ENCODE measurements at places on chromosomes 5 and 9.

DNA sequence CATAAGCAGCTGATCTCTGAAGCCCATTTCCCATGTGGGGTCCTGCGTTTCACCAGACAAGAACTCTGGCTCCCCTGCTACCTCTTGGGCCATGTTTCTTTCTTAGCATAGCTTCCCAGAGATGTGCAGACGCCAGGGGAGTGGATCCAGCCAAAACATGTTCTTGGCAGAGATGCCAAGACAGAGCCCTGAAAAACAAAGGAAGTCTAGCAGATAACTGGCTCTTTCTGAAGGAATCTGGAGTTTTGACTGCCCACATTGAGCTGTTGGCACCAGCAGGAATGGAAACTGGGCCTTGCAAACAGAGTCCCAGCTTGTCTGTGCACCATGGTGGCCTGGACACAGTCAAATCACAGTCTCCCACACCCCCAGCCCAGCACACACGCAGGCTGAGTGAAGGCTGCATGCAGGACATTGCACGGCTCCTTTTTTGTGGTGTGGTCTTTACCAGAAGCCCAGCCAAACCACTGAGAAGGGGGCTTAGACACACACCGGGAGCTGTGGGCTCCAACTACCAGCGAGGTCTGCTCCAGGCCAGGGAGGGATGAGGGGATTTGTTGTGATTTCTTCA is 114.7 kb downstream of the SNX18 start:
- DNase-seq, result no peak

DNA sequence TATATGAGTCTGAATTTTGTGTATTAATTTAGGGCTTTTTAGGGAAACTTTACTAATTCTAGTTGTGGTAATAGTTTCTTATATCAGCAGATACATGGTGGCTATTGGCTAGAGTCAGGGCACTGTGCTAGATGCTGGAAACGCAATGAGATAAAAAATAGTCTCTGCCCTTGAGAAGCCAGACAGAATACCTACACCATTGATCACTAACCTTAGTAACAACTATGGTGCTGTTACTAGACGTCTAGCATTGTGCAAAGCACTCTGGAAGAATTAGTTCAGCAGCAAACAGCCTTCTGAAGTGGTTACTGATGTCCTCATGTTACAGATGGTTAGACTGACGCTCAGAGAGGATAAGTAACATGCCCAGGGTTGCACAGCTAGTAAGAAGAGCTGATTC is 61.8 kb downstream of the GDA start:
- no peak for DNase-seq

- no peak for DNase-seq
These were observed 29.7 kb upstream of the ABO start for GRCh38 chr9:133304477-133305377.

GRCh38 chr9:109316207-109316640 is 4.6 kb downstream of the EPB41L4B start:
- DNase-seq, result no peak

GRCh38 chr9:23537192-23538066 is 288.6 kb downstream of the ELAVL2 start:
- no peak for DNase-seq

GRCh38 chr5:79285833-79286232 is 49.9 kb downstream of the JMY start:
- DNase-seq, result no peak

DNA sequence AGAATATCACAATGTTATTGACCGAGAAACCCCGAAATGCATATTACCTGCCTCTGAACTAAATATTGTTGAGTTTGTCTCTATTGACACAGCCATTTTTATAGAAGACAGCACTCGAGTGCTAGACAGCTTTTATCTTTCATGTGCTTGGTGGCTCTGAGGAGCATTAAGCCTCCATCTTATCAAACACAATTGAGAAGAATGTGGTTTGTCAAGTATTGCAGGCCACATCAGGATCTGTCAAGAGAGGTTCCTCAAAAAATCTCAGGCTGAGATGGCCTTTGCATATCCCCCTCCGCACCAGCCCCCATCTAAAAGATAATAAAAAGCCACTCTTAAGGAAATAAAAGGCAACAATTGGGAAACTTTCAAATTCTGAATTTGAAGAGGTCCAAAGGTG is 284.8 kb downstream of the DENND1A start:
- DNase-seq, result no peak

DNA sequence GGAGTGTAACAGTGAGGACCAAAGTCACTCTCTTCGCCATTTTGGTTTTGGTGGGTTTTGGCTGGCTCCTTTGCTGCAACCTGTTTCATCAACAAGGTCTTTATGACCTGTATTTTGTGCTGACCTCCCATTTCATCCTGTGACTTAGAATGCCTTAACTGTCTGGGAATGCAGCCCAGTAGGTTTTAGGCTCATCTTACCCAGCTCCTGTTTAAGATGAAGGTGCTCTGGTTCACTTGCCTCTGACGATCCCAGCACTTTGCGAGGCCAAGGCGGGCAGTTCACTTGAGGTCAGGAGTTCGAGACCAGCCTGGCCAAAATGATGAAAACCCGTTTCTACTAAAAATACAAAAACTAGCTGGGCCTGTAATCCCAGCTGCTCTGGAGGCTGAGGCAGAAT is 1.8 kb upstream of the CKS2 start:
- DNase-seq, result no peak

DNA sequence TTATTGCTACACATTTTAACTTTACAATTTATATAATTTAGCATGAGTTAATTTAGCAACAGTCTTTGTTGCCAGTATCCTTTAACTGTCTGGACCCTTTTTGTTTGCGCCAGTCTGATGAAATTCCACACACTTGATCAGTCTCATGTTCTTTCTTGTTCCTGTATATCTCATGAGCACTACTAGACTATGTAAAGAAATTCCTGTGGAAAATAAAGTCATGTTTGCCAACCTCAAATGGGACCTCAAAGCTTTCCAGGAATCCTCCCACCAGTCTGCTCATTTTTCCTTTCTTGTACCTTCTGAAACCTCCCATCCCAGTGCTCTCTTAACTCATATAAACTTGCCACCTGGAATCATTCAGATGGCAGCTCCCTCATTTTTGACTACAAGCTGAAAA is 8.0 kb downstream of the DMXL1 start:
- no peak for DNase-seq

DNA sequence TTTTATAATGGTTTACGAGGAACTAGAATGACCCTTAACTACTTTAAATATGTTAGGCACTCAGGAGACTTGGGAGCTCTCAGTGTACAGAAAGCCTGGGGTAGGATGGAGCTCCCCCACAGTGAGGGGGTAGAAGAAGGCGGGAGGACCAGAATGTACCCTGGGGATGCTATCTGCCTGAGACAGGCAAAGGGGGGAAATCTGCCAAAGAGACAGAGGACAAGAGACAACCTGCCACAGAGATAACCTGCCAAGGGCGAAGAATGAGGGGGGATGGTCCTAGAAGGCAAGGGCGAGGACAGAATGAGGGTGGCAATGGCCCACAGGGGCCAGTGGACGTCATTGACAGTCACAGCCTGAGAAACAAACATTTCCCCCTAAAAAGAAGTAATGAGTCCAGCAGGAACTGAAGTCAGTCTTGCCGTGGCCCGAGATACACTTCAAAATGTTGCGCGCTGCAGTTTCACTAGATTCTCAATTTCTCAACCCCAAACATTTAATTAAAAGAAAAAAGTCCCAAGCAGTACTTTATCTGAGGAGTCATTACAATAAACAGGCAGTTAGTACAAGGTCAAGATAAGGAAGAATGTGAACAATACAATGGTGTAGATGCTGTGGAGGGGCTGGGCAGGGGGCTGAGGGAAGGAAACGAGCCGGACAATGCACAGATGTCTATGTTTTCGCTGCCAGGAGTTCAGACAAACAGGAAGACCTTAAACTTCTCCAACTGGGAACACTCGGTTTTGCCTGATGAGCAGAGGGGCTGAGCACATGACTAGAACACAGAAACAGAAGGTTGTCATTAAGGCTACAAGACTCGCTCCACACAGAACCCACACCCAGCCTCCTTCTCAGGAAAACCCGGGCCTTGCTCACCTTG is 125.0 kb downstream of the LHFPL2 start:
- no peak for DNase-seq

DNA sequence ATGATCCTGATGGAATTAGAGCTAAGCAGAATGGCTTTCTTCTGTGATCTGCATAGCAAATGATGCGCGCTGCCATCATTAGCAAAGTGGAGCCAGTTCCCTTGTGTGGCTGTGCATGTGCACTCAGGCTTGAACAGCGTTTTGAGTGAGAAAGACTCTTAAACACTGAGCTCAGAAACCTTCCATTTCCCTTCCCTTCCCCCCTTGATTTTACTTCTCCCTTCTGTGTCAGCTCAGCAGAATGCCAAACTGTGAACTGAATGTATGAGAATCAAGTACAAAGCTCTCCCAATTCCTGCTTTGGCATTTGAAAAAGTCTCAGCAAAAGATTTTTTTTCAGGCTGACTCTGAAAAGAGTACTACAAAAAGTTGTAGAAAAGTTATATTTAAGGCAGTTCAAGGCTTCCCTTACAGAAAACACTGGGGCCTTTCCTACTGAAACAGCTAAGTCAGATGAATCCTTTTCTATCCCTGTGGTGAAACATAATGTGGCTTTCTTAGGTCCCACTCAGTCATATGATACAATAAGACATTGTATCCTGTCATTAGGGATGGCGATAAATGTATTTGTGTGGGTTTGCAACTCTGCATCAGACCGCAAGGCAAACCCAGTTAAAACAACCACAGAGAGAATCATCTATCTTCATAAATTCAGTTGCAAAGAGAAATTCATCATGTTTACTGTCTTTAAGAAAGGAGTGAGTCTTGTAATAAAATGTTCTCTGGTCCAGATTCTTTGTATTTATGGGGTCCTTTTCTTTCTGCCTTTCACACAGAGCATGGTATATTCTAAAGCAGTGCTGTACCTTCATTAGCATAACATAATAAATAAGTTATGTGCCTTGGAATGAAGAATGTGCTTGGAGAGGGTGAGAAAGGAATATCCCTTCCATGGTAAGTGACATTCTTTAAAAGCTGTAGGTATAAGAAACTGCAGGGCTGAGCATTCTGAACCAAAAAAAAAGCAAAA is 222.6 kb downstream of the CAAP1 start:
- DNase-seq, result no peak

GRCh38 chr9:127637322-127637847 is 25.3 kb downstream of the STXBP1 start:
- DNase-seq, result no peak

DNA sequence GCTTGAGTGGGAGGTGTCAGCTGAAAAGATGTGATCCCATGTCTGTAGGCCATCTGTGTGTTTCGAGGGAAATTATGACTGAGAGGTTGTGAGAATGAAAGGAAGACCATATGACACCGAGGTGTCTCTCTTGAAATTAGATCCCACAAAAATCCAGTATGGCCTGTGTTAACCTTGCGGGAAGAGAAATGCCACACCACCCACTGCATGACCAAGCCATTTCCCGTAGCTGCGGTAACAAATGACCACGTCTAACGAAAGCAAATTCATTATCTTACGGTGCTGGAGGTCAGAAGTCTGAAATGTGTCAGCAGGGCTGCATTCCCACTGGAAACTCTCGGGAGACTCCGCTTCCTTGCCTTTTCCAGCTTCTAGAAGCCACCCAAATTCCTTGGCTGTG is 11.6 kb downstream of the C9orf57 start:
- no peak for DNase-seq

DNA sequence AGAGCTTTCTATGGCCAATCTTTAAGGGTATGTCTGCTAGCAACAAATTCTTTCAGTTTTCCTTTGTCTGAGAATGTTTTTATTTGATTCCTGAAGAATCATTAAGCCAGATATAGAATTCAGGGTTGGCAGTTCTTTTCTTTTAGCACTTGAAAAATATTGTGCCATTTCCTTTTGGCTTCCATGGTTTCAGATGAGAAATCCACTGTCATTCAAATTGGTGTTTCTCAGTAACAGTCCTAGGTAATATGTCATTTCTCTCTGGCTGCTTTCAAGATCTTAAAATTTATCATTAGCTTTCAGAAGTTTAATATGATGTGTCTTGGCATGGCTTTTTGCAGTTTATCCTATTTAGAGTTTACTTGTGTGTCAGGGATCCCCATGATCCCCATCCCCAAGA is 67.7 kb downstream of the TEX10 start:
- no peak for DNase-seq

GRCh38 chr5:115940080-115940810 is 22.0 kb upstream of the LVRN start:
- no peak for DNase-seq

- no peak for DNase-seq
These were observed 39.1 kb downstream of the PCDH1 start for GRCh38 chr5:141839015-141839513.

DNA sequence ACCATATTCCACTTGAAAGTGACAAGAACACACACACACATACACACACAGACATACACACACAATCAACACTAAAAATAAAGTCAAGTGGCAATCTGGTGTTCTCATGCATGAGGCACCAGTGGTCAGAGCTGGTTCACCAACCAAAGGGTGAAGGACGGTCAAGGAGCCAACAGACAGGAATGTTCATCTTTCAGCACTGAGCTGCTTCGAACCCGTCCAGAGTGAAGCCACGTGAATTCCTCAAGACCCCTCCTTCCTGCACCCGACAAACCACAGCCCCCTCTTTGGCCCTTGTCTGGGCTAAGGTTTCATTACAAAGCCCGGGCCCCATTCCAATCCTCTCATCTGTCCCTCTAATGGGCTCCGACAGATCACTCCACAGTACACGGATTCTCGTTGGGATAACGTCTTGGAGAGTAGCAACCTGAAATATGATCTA is 84.5 kb upstream of the SMIM23 start:
- DNase-seq, result no peak

GRCh38 chr5:31385774-31386537 is 145.9 kb downstream of the DROSHA start:
- no peak for DNase-seq

DNA sequence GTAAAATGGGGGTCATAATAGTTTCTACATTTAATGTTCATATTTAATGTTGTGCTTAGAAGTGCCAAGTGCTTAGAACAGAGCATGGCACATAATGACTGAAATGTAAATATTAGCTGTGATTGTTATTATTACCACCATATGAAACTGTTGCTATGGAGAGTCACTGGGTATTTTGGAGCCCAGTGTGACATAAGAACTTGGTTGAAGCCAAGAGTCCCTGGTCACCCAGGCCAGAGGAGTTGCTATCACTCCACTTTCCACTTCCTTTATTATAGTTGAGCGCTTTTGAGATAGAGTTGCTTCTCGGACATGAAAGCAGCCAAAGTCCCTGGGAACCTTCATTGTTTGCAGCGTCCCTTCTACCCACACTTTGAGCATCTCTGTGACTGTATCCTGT is 77.1 kb downstream of the MAP1B start:
- DNase-seq, result no peak

DNA sequence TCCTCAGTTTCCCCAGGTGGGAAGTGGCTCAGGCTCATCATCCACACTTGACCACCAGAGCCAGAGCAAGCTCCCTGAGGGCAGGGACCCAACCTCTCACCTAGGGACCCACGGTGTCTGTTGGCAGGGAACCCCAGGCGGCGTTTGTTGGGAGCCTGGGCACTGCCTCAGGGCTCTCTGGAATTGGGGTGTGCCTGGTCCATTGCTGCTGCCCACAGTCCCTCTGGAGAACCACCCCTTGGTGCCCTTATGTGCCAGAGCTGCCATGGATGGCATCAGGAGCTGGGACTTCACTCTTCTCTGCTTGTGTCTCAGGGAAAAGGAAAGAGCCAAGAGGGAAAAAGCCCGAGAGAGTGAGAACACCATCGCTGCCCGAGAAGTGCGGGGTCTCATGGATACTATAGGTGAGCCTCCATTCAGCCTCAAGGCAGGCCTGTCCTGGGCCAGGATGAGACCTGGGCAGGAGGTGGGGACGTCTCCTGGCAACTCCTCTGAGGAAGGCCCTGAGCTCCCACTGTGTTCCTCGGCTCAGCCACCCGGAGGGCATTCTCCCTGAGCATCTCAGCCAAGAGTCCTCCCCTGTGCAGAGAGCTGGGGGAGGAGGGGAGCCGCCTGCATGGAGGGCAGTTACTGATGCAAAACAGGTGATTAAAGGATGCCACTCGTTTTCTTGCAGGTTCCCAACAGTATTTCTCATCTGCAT is 4.5 kb downstream of the CCDC180 start:
- no peak for DNase-seq

Data from activated gamma-delta T cell (primary cell).